ENCODE measurements at places on chromosomes 7 and 10.

DNA sequence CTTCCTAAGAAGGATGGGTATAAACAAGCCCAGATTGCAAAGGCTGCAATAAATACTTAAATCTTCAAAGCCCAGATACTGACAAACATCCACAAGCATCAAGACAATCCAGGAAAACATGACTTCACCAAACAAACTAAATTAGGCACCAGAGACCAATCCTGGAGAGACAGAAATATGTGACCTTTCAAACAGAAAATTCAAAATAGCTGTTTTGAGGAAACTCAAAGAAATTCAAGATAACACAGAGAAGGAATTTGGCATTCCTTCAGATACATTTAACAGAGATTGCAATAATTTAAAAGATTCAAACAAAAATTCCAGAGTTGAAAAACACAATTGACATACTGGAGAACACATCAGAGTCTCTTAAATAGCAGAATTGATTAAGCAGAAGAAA, 23.0 kb downstream of the GSDME start:
- no peak for DNase-seq
- no peaks in the 10 kb centered on the region for H3K36me3 ChIP-seq
- no peak overlapping the region for H3K4me3 ChIP-seq
- H3K27ac ChIP-seq = no peak overlapping the region

GRCh38 chr10:11677480-11677879, 64.7 kb upstream of the ECHDC3 start:
- H3K27ac ChIP-seq = no peak overlapping the region
- H3K36me3 ChIP-seq = no peaks in the 10 kb centered on the region
- H3K4me3 ChIP-seq = no peak overlapping the region

- H3K4me3 ChIP-seq = no peak overlapping the region
- no peak overlapping the region for H3K27ac ChIP-seq
- no peak for DNase-seq
- no peaks in the 10 kb centered on the region for H3K4me1 ChIP-seq
Observed at GRCh38 chr7:52843436-52843835, 192.0 kb upstream of the POM121L12 start.

DNA sequence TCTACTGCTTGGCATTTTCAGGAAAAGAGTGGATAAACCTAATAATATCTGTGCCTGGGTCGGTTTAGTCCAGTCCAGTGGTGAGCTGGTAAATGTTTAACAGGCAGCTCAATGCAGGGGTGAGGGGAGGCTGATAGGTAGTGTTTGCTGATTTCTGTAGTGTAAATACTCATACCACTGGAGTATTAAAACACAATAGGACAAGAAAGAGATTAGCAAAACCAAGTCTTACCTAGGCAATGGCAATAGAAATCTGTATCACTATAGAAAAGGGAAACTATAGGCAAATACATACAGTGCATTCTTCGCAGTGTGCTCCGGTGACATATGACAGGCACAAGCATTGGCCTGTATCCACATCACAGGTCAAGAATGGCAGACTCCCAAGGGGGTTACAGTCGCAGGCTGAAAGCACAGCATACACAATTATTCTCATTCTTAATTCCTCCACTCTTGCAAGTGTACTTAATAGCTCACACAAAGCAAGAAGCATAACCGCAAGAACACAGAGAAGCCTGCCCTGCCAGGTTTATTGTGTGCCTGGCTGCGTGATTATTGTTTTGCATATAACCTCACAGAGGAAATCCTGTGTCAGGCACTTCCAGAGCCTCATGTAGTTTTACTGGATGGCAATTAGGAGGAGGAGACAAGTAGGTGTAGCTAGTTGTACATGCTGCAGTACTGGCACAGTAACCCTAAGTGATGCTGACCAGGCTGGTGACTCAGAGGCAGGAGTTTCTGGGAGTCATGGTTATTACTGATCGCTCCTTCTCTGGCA, 35.0 kb downstream of the LAMB4 start:
- no peaks in the 10 kb centered on the region for H3K36me3 ChIP-seq
- DNase-seq = no peak
- H3K4me3 ChIP-seq = no peak overlapping the region
- H3K27ac ChIP-seq = peak overlapping the region; percentile 27
- peaks cover 20% of the 10 kb centered on the region for H3K4me1 ChIP-seq

DNA sequence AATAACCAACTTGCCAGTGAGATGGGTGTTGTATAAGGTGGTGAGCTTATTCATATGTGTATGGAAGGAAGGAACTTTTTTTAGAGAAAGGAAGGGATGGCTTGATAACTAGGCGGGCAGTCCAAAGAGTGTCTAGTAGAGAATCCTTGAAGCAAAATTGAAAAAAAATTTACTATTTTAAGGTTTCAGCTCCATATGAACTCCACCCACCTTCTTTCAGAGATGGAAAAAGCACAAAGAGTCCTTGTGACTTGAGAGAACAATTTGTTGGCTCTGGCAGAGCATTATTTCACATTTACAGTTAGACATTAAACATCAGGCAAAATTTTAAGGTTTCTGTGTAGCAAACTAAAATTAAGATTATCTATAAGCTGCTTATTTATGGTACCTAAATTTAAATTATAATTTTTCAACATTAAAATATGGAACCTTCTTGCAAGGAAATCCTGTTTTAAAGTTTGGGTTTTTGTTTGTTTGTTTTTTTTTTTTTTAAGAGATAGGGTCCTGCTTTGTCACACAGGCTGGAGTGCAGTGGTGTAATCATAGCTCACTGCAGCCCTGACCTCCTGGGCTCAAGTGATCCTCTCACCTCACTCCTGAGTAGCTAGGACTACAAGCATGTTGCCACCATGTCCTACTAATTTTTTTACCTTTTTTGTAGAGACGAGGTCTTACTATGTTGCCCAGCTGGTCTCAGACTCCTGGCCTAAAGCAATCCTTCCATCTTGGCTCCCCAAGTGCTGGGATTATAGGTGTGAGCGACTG, 12.2 kb downstream of the PTPN12 start:
- H3K4me3 ChIP-seq = no peak overlapping the region
- H3K4me1 ChIP-seq = peaks cover 60% of the 10 kb centered on the region
- H3K27ac ChIP-seq = no peak overlapping the region
- H3K27me3 ChIP-seq = no peaks in the 10 kb centered on the region

GRCh38 chr10:44801383-44802327, 109.5 kb upstream of the TMEM72 start:
- H3K27me3 ChIP-seq = no peaks in the 10 kb centered on the region
- no peak overlapping the region for H3K27ac ChIP-seq
- no peaks in the 10 kb centered on the region for H3K36me3 ChIP-seq
- no peak for DNase-seq
- peaks cover 3% of the 10 kb centered on the region for H3K4me1 ChIP-seq
- H3K4me3 ChIP-seq = no peak overlapping the region

GRCh38 chr10:101492205-101492604, 95.9 kb downstream of the POLL start:
- H3K27ac ChIP-seq = no peak overlapping the region
- peaks cover 9% of the 10 kb centered on the region for H3K4me1 ChIP-seq
- no peaks in the 10 kb centered on the region for H3K27me3 ChIP-seq
- no peaks in the 10 kb centered on the region for H3K36me3 ChIP-seq
- DNase-seq = no peak

- no peaks in the 10 kb centered on the region for H3K4me1 ChIP-seq
- no peaks in the 10 kb centered on the region for H3K27me3 ChIP-seq
- no peak for DNase-seq
- H3K4me3 ChIP-seq = no peak overlapping the region
- no peaks in the 10 kb centered on the region for H3K36me3 ChIP-seq
- no peak overlapping the region for H3K27ac ChIP-seq
Observed at GRCh38 chr10:129272176-129272575, 194.9 kb upstream of the MGMT start.

DNA sequence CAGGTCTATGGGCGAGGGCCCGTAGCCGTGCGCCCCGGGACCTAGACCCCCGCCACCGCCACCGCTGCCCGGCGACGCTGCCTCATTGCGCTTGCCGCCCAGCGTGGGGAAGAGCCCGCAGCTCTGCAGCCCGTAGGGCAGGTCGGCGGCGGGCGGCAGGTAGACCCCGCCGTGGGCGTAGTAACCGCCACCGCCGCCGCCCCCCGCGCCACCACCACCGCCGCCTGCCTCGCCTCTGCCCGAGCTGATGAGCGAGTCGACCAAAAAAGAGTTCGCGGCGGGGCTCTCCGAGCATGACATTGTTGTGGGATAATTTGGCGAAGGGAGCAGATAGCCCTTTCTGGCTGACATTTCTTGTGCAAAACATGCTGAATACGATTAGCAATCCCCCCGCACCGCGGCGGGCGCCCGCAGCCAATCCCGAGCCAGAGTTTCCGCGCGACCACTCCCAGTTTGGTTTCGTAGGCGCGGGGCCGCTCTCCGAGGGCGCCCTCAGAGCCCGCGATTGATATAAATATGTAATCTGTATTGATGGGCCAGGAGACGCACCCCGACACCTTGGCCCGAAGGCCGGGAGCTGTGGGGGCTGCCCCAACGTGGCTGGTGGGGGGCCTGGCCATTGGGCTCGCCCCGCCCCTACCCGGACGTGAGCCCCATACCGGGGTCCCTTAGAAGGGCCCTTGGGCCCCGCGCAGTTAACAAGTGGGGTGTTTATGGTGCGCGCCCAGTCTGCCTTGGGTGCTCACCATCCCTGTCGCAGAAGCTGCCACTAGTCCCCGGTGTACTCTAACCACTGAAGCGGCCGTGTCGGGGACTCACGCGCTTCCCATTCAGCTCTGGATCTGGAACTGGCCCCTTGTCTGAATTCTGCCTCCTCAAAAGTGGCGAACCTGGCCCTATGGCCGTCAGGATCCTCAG, at the start of gene HOXA10:
Gene HOXA10, minus strand, starts transcription at position 365 of the 918 bp plus-strand sequence. Its CDS starts 14 bp downstream, at position 351.
- H3K27me3 ChIP-seq = no peaks in the 10 kb centered on the region
- no peak for DNase-seq
- peak within 1 kb of the TSS; percentile 56 for H3K4me3 ChIP-seq
- H3K27ac ChIP-seq = peak within 1 kb of the TSS; percentile 99

GRCh38 chr10:98655492-98655891, 208.8 kb upstream of the HPS1 start:
- no peaks in the 10 kb centered on the region for H3K27me3 ChIP-seq
- no peak overlapping the region for H3K27ac ChIP-seq
- no peaks in the 10 kb centered on the region for H3K36me3 ChIP-seq
- no peak overlapping the region for H3K4me3 ChIP-seq

DNA sequence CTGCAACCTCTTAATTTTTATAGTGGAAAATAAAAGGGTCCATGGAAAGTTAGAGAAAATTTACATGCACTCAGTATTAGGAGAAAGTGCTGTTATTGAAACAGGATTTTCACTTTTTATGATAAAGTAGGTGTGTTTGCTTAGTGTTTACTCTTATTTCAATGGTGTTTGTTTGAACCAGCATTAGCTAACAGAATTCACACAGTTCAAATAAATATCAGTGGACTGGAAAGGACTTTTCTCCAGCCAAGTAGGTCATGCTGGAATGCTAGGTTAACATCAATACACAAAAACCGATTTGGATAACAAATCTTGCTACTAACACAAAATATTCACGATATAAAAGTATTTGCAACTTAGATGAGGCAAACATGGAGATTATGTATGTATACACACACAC, 49.4 kb upstream of the BET1 start:
- no peak overlapping the region for H3K4me3 ChIP-seq
- no peak overlapping the region for H3K27ac ChIP-seq
- no peaks in the 10 kb centered on the region for H3K36me3 ChIP-seq
- DNase-seq = no peak

GRCh38 chr10:3950676-3951275, 165.8 kb upstream of the KLF6 start:
- H3K4me1 ChIP-seq = no peaks in the 10 kb centered on the region
- no peaks in the 10 kb centered on the region for H3K27me3 ChIP-seq
- H3K4me3 ChIP-seq = no peak overlapping the region
- H3K36me3 ChIP-seq = no peaks in the 10 kb centered on the region

GRCh38 chr7:129008645-129009414, 46.1 kb downstream of the TNPO3 start:
- no peaks in the 10 kb centered on the region for H3K4me1 ChIP-seq
- H3K27ac ChIP-seq = no peak overlapping the region
- H3K4me3 ChIP-seq = no peak overlapping the region
- H3K27me3 ChIP-seq = no peaks in the 10 kb centered on the region
